Right forelimb (tissue), 1 donor: ENCODE measurements at places on chromosomes 3 and 15.

DNA sequence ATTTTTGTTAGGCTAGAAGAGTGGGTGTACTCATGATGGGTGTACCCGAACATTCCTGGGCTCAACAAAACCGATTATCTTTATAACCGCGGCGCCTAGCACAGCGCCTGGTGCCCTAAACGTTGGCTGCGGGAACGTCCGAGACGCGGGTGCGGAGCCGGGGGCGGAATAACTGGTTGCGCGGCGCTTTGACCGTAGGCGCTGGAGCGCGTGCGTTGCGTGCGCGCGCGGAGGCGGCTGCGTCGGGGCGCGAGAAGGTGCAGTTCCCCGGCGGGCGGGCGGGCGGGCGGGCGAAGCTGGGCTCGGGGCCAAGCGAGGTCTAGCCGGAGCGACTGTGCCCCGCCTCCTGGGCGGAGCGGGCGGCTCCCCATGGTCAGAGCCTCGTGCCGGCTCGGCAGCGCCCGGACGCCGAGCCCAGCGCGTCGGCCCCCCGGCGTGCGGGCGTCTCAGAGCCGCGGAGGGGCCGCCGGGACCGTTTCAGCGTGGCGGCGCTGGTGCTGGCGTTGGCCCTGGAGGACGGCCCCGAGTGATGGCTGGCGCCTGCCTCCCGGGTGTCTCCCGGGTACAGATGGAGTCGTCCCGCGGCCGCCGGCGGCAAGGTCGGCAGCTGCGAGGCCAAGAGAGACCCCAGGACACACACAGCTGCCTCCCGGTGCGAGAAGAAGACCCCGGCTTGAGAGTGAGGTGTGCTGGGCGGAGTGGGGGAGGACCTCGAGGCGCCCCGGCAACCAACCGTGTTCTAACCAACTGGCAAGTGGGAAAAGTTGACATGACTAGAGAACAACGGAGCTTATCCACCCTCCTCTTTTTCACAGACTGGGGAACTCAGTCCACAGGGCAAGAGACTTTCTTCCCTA is at the start of gene PLAAT1:
PLAAT1 (plus strand) TSS at position 373 of the 857 bp plus-strand sequence. CDS start 14,429 bp downstream, outside the sequence.
- peak; percentile 84 for DNase-seq

GRCh38 chr15:71548401-71548807 is 261.9 kb upstream of the NR2E3 start:
- no peak for DNase-seq

- DNase-seq = no peak
Measured at GRCh38 chr3:47976135-47976732, 40.0 kb downstream of the MAP4 start.

GRCh38 chr15:70833861-70834765 is 19.8 kb downstream of the LARP6 start:
- DNase-seq = peak; percentile 72

GRCh38 chr3:13514639-13515435 is 34.1 kb upstream of the FBLN2 start:
- DNase-seq = no peak

DNA sequence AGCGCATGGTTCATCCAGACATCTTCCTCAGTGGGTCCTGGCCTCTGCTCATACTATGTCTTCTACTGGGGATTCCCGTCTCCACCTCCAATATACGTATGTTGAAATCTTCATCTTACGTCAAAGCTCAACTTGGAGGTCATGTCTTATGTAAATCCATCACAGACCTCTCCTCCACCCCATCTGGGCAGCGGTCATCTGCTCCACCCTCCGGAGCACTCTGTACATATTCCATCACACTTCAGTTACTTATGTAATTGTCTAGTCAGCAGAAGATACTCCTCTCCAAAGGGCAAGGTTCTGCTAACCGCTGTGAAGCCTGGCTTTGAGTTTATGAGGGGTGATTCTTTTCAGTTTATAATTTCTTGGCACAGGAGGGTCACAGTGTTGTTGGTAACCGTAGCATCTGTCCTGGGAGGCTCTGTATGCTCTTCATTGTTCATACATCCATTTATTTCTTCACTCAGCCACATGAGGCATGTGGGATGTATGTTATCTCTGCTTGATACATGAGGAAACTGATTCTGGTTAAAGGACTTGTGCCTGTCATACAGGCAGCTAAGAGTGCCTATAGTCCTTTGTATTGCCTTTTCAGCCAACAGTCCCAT is 22.1 kb downstream of the MAP2K1 start:
- DNase-seq = no peak
